ENCODE measurements at places on chromosomes 16 and 17.

- no peak for DNase-seq
Measured at GRCh38 chr17:61416540-61417363, 17.1 kb downstream of the TBX2 start.

DNA sequence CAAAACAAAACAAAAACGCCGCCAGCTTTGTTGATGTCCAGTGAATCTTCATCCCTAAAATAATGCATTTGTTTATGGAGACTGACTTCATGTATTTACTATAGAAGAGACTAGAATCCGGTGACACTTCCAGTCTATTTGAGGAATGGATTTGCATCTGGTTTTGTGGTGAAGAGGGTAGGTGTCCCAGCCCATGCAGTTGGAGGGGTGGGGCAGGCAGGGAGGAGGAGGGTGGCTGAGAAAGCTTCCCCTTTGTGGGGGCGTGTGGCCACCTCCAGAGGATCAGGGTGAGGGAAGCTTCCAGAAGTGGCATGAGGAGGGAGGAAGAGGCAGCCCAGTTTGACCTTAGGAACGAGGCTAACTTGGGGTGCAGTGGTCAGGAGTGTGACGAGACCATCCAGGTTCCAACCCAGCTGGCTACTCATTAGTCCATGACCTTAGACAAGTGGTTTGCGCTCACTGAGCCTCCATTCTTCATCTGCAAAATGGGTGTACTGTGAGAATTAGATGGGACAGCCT, 69.5 kb downstream of the CMIP start:
- DNase-seq = no peak

DNA sequence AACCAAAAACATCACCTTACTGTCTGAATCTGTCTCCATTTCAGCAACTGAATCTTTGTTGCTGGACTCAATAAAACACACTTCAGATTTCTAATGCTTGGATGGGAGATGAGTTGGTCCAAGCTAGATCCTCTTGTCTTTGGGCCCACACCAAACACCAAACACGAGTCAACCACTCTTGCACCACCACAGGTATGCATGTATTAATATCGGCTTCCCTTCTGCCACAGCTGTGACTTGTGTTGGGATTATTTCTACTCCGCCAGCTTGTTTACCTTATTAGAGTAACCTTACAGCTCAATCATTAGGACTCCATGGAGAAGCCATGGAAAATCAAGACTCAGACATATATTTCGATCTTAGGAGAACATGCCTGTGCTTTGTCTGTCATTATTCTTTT, 49.9 kb downstream of the XYLT1 start:
- no peak for DNase-seq

DNA sequence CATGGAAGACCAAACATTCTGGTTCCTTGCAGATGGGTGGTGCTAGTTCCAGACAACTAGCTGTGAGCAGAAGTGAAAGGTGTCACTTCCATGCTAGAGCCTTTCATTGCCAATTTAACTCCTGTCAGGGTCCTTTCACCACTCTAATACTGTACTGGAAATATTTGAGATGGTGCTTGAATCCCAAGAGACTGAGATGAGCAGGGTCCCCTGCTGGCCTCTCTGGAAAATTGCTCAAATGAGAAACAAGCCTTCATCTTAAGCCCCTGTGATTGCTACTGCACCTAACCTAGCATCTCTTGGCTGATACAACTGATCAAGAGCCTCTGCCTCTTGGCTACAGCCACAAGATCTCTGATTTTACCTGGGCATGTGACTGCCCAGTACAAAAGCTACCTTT, 7.4 kb upstream of the VAC14 start:
- DNase-seq = no peak

DNA sequence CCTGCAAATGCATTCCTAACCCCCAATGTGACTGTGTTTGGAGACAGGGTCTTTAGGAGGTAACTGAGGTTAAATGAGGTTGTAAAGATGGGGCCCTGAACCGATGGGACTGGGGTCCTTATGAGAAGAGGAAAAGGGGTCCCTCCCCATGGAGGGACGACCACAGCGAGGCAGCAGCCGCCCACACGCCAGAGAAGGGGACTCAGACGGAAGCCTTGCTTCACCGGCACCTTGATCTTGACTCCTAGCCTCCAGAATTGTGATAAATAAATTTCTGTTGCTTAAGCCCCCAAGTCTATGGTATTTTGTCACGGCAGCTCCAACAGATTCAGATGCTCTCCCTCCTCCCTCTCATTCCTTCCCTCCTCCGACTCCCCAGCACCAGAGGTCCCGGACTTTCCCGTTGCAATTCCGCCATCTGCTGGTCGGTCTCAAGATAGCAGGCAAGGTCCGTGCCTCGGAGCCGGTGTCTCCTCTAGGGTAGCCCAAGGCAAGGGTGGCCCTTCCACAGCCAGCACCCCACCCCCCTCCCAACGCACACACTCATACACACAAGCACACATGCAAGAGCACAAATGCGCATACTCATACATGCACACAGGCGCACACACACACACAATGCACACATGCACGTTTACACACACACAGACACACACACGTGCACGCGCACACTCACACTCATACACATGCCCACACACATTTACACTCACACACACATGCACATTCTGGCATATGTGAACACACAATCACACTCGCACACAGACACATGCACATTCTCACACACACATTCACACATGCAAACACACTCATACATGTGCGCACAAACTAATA, 23.1 kb upstream of the C16orf78 start:
- no peak for DNase-seq

- DNase-seq = no peak
Measured at GRCh38 chr17:59791603-59792457, 84.4 kb downstream of the VMP1 start.

- DNase-seq = no peak
Measured at GRCh38 chr17:76791053-76791980, 53.4 kb downstream of the MFSD11 start.

DNA sequence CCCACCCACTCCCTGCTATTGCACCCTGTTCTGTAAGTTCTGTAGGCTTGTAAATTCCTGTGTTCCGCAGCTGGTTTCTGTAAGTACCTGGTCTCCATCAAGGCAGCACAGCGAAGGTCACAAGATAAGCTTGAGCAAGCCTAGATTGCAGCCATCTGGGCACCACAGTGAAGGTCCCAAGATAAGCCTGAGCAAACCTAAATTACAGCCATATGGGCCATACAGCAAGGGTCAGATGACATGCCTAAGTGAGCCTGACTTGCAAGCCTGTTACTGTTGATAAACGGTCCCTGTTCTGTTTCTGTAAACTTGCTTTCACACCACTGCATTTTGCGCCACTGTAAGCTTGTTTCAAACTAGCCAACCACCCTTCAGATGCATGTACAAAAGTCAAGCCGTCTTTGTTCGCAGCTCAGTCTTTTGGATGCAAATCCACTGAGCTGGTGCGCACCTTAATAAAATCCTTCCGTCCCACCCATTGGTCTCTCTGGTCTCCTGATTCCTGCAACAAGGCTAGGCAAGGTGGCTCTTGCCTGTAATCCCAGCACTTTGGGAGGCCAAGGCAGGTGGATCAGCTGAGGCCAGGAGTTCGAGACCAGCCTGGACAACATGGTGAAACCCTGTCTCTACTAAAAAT, 42.6 kb upstream of the ATF7IP2 start:
- DNase-seq = no peak

DNA sequence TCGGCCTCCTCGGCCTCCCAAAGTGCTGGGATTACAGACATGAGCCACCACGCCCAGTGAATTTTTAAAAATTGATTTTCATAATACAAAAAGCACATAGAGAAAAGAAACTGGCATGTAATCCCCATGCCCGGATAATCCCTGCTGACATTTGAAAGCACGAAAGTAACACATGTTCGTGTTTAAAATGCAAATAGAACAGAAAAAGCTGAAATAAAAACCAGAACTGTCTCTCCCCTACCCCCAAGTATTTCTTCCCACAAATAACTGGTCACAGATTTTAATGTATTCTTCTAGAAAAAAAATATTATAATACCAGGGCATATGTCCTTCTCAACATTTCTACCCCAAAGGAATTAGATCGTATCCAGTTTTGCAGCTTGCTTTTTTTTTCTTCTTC, 222.9 kb downstream of the SLC39A11 start:
- DNase-seq = no peak

- DNase-seq = no peak
Measured at GRCh38 chr17:31494259-31495021, 103.0 kb downstream of the RAB11FIP4 start.

GRCh38 chr16:49564496-49565229, 191.1 kb downstream of the C16orf78 start:
- DNase-seq = no peak

GRCh38 chr16:2472488-2472864, 1.4 kb downstream of the NTN3 start:
- DNase-seq = no peak

All from esophagus squamous epithelium (tissue), 5 donors.